ENCODE measurements at places on chromosomes 4 and X. TPM values are rescaled to one million over a fixed set of nuclear protein-coding genes. Genes with fewer than 3 reads are reported as not detected.

NSG1 gene
- total RNA-seq: 2.7 TPM

PDE6B gene
- not detected for total RNA-seq

RAI2 gene
- total RNA-seq: 0.33 TPM

OSTC gene
- total RNA-seq: 331 TPM

AMBN gene
- not detected for total RNA-seq

DMRTC1 gene
- not detected for total RNA-seq

STARD8 gene
- 1.1 TPM for total RNA-seq

GUF1 gene
- 21.9 TPM for total RNA-seq

UGT2A1 gene
- total RNA-seq: not detected

NDNF gene
- total RNA-seq: 0.36 TPM

CAPN6 gene
- total RNA-seq: not detected

IRS4 gene
- not detected for total RNA-seq

PPEF2 gene
- total RNA-seq: not detected

TAF7L gene
- 0.98 TPM for total RNA-seq

UBA6 gene
- 138 TPM for total RNA-seq

CD38 gene
- not detected for total RNA-seq
